ENCODE measurements at places on chromosomes 1 and 21.

DNA sequence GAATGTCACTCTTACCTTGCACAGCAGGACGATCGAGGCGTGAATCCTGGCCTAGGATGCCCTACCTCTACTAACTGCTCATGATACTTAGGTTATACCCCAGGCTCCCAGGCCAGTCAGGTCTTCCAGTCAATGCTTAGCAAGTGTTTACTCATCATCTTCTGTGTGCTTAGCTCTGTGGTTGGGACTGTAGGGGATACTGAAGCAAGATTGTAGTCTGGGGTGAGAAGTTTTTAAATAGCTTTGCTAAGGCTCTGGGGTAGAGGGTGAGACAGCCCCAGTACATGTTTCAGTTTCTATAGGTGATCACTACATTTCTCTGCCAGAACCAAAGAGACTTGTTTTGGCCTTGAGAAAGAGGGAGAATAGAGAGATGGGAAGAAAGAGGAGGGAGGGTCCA lies 250.8 kb upstream of the KIAA0040 start:
- DNase-seq: no peak

DNA sequence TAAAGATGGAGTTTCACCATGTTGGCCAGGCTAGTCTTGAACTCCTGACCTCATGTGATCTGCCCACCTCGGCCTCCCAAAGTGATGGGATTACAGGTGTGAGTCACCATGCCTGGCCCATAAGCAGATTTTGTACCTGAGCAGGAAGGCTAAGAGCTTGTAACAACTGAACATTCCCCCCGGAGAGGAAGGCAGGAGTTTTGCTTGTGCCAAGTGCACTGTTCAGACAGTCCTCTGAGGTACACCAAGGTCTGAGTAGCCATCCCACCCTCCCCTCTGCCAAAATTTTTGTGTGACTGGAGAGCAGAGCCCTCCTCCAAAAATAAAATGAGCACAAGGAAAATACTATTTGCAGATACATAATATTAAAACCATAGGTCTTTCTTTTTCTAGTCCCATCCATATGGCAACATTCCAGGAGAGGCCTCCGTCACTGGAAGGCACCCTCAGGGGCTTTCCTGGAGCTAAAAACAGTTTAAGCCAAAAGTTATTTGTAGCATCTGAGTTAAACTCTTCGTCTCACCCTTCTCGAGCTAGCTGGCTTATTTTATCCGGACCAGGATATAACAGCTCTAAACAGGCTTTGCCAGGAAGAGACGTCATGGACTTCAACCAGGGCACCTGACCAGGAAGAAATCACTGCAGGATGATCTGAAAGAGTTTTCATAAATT lies 27.2 kb downstream of the CAPN2 start:
- peak; percentile 75 for DNase-seq

GRCh38 chr1:197197430-197197997 lies 51.0 kb upstream of the ASPM start:
- no peak for DNase-seq

- DNase-seq: no peak
Measured at GRCh38 chr1:66730462-66730861, 21.8 kb upstream of the DYNLT5 start.

GRCh38 chr1:148353461-148354283 lies 129.4 kb downstream of the PPIAL4G start:
- DNase-seq: no peak

GRCh38 chr1:195097316-195097715 lies 1510.9 kb downstream of the KCNT2 start:
- DNase-seq: no peak

- no peak for DNase-seq
Measured at GRCh38 chr1:3368711-3369445, 85.6 kb upstream of the ARHGEF16 start.

DNA sequence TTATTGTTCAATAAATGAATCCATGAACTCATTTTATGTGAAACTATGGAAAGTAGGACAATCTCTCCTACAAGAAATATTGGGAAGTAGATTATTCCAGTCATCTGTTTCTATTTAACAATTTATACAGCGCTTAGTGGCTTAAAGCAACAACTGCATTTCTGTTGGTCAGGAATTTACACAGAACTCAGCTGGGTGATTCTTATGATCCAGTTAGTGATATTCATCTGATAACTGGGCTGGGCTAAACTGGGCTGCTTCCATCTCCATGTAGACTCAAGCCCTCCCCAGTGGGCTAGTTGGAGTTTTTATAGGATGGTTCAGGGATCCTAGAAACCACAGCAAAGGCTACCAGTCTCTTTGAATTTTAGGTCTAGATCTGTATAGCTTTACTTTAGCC lies 497.9 kb upstream of the NEGR1 start:
- DNase-seq: no peak

- no peak for DNase-seq
Measured at GRCh38 chr1:88800382-88801051, 90.8 kb downstream of the GTF2B start.

DNA sequence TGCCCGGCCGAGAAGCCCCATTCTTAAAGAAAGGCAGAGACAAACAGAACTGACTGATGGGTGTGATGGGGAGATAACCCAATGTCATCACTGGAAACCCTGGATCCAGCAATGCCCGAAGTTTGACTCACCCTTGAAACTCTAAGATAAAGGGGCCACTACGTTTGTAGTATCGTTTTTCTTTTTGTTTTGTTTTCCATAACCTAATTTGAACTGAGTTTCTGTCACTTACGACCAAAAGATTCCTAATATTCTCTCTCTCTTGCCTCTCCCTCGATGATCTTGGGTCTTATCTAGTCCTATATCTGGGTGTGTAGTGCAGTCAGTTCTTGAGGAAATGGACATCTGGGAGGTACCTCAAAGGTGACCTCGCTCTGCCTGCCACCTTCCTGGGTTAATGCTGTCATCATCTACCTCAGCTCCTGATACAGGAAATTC lies 57.8 kb upstream of the ID3 start:
- DNase-seq: no peak

DNA sequence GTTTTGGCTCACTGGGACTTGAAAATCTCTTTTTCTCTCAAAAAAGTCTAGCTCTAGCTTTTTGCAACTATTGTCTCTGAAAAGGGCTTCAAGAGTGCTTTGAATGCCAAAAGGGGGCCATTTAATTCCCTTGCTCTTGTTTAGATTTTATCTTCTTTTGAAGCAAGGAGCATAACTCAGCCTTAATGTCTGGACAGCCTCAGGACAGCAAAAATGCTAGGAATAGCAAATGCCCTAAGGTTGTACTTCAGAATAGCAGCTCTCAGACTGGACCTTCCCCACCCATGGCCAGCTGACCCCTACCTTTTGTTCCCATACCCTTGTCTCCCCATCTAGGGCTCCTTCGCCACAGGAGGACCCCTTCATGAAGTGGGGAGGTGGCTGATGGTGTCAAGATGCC lies 121.4 kb downstream of the KCNK1 start:
- DNase-seq: no peak

DNA sequence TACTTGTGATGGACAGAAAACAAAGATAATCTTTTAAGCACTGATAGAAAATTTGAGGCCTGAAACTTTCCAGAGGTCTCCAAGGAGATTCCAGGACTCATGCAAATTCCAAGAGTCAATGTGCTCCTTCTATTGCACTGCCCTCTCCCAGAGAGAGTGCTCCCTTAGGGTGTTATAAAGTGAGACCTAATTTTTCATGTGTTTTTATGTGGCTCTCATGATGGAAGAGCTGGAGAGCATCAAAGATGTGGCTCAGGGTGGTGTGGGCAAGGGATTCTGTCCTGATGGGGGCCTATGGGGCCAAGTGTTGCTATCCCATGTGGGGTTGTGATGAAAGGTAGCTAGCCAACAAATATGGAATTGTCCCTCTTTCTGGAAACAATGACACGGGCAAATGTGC lies 101.3 kb downstream of the PRRX1 start:
- no peak for DNase-seq

DNA sequence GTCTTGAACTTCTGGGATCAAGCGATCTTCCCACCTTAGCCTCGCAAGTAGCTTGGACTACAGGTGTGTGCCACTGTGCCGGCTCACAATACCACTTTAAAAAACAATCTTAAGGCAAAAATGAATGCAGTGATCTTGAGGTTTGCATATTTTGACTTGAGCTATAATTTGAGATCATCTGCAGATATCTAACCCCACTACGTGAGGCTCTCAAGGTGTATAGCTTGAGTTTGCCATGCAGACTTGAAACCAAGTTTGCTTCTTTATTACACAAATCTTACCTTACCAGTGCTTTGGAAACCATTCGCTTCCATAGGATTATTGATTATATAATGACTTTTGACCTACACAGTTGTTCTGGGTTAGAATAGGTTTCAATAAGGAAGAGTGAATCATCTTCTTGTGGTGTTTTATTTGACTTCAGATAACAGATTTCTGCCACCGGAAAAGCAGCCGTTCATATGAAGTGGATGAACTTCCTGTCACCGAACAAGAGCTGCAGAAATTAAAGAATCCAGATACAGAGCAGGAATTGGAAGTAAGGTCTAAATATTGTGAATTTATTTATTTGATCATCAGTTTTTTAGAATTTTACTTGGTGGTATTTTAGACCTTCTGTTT lies 155.1 kb downstream of the VPS13D start:
- DNase-seq: no peak

- DNase-seq: no peak
Measured at GRCh38 chr1:189783456-189783855, 694.2 kb downstream of the BRINP3 start.

DNA sequence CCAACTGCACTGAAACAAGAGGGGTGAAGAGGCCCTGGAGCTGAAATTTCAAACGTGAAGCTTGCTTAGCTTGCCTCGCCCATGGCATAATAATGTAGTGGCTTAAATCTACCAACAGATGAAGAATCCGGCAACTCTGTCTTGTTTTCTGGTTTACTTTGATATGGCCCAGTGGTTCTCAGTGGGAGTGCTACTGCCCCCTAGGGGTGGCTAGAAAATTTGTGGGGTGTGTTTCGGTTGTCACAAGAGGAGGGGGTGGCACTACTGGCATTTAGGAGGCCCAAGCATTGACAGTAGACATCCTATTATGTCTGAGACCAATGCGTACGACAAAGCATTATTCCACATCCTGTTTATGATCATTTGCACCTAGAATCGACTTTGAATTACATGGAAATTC lies 51.9 kb upstream of the C8B start:
- DNase-seq: no peak

DNA sequence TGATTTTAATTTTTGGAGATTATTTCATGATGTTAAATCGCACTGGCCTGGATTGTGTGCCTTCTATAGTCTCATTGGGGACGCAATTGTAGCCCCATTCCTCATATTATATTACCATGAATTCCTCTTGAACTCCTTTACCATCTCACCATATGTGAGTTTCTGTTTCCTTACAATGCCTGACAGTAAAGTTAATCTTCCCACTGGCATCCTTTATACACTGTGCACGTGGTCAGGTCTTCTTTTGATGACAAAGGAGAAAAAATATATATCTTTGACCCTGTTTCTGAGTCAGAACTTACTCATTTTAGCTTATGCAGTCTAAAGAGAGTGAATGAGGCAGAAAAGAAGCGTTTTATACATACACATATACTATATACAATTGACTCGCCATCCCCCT lies 774 bp upstream of the ABL2 start:
- DNase-seq: no peak

GRCh38 chr1:13967707-13968106 lies 267.7 kb downstream of the PRDM2 start:
- no peak for DNase-seq

- no peak for DNase-seq
Measured at GRCh38 chr1:224770336-224770693, 154.2 kb downstream of the CNIH3 start.

DNA sequence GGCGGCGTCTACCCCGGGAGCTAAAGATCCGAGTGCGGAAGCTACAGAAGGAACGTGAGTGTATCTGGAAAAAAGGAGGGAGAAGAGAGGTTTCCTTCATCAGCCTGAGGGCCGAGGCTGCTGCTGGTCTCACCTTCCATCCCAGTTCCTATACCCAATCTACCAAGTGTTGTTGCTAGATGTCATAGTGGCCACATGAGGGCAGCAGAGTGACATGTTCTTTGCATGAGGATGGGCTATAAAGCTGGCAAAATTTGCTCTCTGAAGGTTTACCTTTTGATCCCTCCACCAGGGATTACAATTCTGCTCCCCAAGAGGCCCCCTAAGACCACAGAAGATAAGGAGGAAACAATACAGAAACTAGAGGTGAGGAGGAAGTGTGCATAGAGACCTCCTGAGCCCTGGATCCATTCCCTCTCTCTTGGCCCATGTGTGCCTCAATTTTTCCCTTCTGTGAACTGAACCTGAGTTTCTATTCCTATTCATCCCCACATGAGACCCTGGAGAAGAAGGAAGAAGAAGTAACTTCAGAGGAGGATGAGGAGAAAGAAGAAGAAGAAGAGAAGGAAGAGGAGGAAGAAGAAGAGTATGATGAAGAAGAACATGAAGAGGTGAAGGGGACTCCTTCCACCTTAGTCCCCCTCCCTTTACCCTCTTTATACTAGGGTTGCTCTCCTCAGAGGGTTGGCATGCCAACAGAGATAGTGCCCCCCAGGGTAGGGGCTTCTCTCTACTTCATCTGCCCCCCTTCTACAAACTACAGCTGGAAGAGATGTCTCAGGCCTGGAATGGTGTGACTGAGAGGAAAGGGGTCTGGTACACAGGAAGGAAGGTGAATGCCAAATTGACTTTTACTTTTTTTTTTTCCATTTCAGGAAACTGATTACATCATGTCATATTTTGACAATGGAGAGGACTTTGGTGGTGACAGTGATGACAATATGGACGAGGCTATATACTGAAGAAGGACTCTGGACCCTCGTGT lies 13.3 kb downstream of the POLR3GL start:
- peak; percentile 85 for DNase-seq
